ENCODE measurements at places on chromosomes 7 and 10.
A peak's percentile ranks its signal among the peaks of the same experiment; 100 is the strongest.

DNA sequence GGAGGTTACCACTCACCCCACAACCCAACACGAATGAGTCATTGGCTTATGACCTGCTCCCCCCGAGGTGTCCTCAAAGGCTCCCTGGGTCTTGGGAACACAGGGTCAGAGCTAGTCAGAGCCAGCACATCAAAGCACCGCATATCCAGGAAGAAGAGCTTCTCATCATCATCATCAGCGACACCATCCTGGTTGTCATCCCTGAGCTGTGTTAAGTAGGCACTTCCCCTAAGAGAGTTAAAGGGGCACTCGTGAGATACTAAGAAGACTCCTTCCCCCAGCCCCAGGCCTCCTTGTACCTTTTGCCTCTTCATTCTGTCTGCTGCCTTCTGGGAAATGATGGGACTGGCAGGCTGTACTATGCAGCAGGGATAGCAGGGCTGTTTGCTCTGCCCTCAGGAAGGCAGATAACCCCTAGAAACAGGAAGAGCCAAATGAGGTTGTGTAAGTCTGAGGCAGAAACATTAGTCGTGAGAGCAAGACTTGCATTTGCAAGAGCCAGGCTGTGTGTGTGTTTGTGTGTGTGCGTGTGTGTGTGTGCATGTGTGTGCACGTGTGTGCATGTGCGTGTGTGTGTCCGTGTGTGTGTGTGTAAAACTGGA is 11.1 kb upstream of the CPA1 start:
- H3K4me3 ChIP-seq, result no peak overlapping the region
- peak overlapping the region; percentile 92 for H3K27ac ChIP-seq
- no peak for DNase-seq
- H3K36me3 ChIP-seq, result no peaks in the 10 kb centered on the region
- no peaks in the 10 kb centered on the region for H3K27me3 ChIP-seq
- H3K4me1 ChIP-seq, result peaks cover 55% of the 10 kb centered on the region

GRCh38 chr10:34906067-34906965 is 91.2 kb upstream of the PARD3 start:
- no peaks in the 10 kb centered on the region for H3K36me3 ChIP-seq
- H3K4me1 ChIP-seq, result peaks cover 26% of the 10 kb centered on the region
- peak overlapping the region; percentile 54 for H3K27ac ChIP-seq
- H3K4me3 ChIP-seq, result peak overlapping the region; percentile 27
- peak; percentile 76 for DNase-seq

- no peak for DNase-seq
- no peaks in the 10 kb centered on the region for H3K4me1 ChIP-seq
- H3K36me3 ChIP-seq, result no peaks in the 10 kb centered on the region
- H3K27me3 ChIP-seq, result no peaks in the 10 kb centered on the region
Observed at GRCh38 chr10:125984865-125985495, 88.6 kb downstream of the FANK1 start.

GRCh38 chr10:28269842-28270456 is 32.9 kb downstream of the MPP7 start:
- DNase-seq, result no peak
- H3K27ac ChIP-seq, result no peak overlapping the region
- H3K4me3 ChIP-seq, result no peak overlapping the region
- H3K36me3 ChIP-seq, result no peaks in the 10 kb centered on the region
- H3K27me3 ChIP-seq, result no peaks in the 10 kb centered on the region

DNA sequence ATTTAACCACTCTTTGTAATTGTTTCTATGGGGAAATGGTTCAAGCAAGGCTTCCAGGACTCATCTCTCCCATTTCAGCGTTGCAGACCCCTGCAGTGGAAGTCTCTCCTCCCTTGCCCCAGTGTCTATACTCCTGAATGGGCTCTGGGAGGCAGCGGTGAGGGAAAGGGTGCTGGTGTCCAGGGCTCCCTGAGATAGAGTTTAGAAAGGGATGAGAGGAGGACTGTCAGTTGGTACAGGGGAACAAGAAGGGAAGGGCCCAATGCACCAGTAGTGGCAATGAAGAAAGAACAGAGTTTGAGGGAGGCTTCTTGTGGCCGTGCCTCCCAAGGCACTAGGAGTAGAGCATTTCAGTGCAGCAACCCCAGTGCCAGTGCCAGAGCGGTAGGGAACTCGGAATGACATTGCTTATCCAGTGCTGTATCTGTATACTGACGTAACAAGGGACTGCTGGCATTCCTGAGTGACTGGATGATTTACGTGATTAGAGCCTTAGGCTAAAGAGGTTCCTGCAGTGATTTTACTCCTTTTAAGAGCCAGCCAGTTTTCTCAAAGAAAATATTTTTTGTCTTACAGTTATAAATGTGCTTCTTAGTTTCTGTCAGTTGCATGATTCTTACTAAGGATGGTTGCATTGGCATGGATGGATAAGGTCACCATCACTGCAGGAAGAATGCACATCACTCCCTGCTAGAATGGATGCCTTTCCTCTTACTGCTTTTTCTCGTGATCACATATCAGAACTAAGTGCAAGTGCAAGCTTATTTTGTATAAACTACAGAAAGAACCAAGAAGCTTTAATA is 28.0 kb downstream of the PRPF18 start:
- H3K4me1 ChIP-seq, result peaks cover 14% of the 10 kb centered on the region
- no peak overlapping the region for H3K4me3 ChIP-seq
- H3K27ac ChIP-seq, result no peak overlapping the region
- peaks cover 59% of the 10 kb centered on the region for H3K36me3 ChIP-seq

GRCh38 chr10:128471151-128471550 is 344.9 kb upstream of the MKI67 start:
- no peaks in the 10 kb centered on the region for H3K36me3 ChIP-seq
- DNase-seq, result no peak
- no peak overlapping the region for H3K27ac ChIP-seq
- peaks cover 10% of the 10 kb centered on the region for H3K27me3 ChIP-seq

- H3K27me3 ChIP-seq, result no peaks in the 10 kb centered on the region
- no peak overlapping the region for H3K4me3 ChIP-seq
- H3K27ac ChIP-seq, result no peak overlapping the region
- no peak for DNase-seq
Observed at GRCh38 chr10:84049645-84050011, 89.7 kb upstream of the GHITM start.

DNA sequence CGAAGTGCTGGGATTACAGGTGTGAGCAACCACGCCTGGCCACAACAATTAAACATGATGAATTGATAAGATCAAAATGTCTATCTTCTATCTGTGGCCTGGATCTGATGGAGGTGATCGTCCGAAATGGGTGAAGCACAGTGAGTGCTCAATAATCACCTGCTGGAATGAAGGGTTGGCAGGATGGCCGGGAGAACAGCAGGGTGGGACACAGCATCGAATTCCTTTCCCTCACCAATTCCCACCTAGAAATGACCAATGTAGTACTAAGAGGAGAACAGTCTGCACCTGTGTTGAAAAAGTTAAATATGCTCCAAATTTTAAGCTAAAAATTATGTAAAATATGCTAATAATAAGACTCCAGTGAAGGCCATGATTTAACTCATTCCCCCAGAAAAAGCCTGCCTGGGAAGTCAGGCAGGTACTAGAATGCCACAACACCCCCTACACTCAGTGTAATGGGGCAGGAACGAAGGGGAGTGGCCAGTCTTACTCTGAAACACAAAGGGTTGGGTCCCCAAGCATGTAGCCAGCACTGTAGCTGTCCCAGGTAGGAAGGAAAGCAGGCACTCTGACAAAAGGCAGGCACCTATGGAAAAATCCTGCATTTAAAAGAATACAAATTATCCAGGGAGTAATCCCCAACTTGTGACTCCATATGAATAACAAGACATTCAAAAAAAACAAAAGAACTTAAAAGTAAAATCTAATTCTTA is 110.3 kb downstream of the VPS41 start:
- H3K36me3 ChIP-seq, result peaks cover 12% of the 10 kb centered on the region
- no peak overlapping the region for H3K4me3 ChIP-seq
- no peak overlapping the region for H3K27ac ChIP-seq
- no peak for DNase-seq
- no peaks in the 10 kb centered on the region for H3K4me1 ChIP-seq

DNA sequence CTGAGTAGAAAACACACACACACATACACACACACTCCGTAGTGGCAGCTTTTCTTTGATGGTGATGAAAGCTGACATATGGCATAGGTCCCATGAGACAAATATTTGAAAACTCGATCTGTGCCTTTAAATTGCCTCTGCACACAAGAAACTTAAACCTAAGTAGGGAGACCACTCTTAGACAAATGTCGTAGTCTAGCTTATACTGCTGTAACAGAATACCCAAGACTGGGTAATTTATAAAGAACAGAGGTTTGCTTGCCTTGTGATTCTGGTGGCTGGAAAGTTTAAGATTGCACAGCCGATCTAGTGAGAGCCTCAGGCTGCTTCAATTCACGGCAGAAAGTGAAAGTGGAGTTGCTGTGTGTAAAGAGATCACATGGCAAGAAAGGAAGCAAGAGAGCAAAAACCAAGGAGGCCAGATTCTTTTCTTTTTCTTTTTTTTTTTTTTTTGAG is 489.4 kb upstream of the SORCS1 start:
- no peaks in the 10 kb centered on the region for H3K4me1 ChIP-seq
- H3K36me3 ChIP-seq, result no peaks in the 10 kb centered on the region
- H3K27me3 ChIP-seq, result no peaks in the 10 kb centered on the region
- no peak for DNase-seq
- H3K27ac ChIP-seq, result no peak overlapping the region

- no peaks in the 10 kb centered on the region for H3K36me3 ChIP-seq
- no peaks in the 10 kb centered on the region for H3K27me3 ChIP-seq
- H3K4me1 ChIP-seq, result peaks cover 59% of the 10 kb centered on the region
Observed at GRCh38 chr7:75729851-75730274, 8.9 kb downstream of the HIP1 start.

GRCh38 chr7:47225387-47226131 is 356.4 kb downstream of the TNS3 start:
- no peak overlapping the region for H3K4me3 ChIP-seq
- H3K27ac ChIP-seq, result no peak overlapping the region
- H3K36me3 ChIP-seq, result no peaks in the 10 kb centered on the region
- H3K27me3 ChIP-seq, result no peaks in the 10 kb centered on the region
- no peak for DNase-seq

DNA sequence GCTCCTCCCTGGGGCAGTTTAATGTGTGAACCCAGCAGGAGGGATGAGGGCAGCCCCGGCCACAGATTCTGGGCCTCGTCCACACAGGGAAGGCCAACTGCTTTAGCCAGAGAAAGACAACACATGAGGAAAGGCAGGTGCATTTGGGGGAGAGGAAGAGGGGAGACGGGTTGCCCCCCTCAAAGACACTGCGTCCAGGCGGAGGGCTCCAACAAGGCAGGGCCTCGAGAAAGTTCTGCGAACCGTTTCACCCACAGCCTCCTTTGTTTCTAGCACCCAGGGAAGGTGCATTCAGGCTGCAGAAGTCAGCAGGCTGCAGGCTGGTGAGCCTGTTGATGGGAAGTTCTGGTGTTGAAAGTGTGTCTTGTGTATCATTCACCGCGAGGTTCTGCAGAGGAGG is 10.1 kb downstream of the FOXL3 start:
- H3K4me1 ChIP-seq, result no peaks in the 10 kb centered on the region
- no peak overlapping the region for H3K27ac ChIP-seq
- DNase-seq, result peak; percentile 53
- H3K36me3 ChIP-seq, result no peaks in the 10 kb centered on the region

DNA sequence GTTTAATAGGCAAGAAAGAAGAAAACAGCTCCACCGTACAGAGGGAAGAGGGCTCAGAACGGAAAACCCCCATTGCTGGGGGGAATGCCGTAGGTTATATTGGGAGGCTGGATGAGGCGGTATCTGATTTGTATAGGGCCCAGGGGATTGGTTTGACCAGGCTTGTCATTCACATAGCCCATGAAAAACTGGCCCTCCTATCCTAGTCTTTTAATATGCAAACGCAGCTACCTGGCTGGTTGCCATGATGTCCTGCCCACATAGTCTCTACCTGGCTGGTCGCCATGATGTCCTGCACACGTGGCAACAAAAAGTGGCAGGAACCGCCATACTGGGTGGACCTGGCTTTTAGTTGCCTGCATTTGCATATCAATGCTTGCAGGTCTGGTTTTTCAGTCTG is 84.7 kb downstream of the AUTS2 start:
- H3K27me3 ChIP-seq, result no peaks in the 10 kb centered on the region
- no peak for DNase-seq
- no peaks in the 10 kb centered on the region for H3K4me1 ChIP-seq

DNA sequence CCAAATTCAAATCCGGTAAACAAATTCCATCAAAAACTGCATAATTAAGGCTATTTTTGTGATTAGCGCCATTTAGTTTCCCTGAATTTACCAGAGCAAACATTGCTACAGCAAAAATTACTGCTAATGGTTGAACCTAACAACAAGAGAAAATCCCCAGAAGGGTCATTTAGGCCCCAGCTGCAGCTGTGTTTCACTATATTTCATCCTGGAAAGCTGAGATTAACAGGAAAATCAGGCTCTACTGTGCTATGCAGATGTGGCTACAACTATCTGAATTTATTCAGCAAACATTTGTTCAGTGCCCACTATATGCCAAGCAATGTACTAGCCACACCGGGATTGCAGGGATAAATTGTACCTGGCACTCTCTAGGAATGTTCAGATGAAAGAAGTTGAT is 104.0 kb downstream of the PON1 start:
- H3K27ac ChIP-seq, result no peak overlapping the region
- H3K4me3 ChIP-seq, result no peak overlapping the region
- H3K4me1 ChIP-seq, result no peaks in the 10 kb centered on the region
- no peaks in the 10 kb centered on the region for H3K36me3 ChIP-seq
- no peak for DNase-seq

DNA sequence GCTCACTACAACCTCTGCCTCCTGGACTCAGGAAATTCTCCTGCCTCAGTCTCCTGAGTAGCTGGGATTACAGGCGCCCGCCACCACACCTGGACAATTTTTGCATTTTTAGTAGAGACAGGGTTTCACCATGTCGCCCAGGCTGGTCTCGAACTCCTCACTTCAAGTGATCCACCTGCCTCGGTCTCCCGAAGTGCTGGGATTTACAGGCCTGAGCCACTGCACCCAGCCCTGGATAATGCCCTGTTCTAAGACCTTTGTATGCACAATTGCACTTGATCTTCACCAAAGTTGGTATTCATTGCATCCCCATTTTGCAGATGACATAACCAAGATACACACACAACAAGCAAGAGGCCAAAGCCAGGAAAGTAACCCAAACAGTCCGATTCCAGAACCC is 97.7 kb upstream of the CARD11 start:
- H3K4me3 ChIP-seq, result no peak overlapping the region
- no peaks in the 10 kb centered on the region for H3K27me3 ChIP-seq
- DNase-seq, result no peak
- peaks cover 12% of the 10 kb centered on the region for H3K4me1 ChIP-seq

DNA sequence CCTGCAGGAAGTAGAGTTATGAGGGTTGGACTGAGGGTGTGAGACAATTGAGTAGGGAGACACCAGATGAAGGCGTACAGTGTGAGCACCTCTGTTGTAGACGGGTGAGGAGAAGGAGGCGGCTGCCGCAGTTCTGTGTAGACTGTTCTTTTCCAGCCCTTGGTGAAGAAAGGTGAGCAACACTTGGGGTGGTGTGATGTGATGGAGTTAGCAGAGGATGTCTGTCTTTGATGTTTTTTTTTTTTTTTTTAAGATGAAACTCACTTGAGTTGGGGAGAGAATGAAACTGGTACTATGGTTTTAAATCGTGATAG is 42.8 kb upstream of the RNF216 start:
- H3K4me3 ChIP-seq, result no peak overlapping the region
- H3K27ac ChIP-seq, result no peak overlapping the region
- H3K4me1 ChIP-seq, result no peaks in the 10 kb centered on the region
- DNase-seq, result no peak
- no peaks in the 10 kb centered on the region for H3K27me3 ChIP-seq
- no peaks in the 10 kb centered on the region for H3K36me3 ChIP-seq
